ENCODE measurements at places on chromosomes 7 and 10.

DNA sequence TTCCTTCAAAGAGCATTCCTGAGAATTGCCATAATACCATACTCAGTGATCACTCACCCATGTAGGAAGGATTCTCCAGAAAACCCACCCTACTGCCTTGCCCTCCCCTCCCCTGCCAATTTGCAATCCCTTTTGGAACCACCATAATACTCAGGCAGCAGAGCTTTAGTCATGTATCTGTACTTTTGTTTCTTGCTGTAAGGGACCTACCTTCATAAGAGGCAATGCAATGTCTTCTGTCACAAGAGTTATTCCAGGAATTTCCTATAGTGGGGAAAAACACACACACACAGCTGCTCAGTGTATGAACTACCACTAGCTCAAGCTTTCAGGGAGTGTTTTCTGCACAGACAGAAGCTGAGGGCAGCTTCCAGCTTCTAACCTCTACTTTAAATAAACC, 67.0 kb downstream of the GSAP start:
- no peak for DNase-seq

- no peak for DNase-seq
These were observed 95.9 kb downstream of the ANKRD61 start for GRCh38 chr7:6127110-6127490.

DNA sequence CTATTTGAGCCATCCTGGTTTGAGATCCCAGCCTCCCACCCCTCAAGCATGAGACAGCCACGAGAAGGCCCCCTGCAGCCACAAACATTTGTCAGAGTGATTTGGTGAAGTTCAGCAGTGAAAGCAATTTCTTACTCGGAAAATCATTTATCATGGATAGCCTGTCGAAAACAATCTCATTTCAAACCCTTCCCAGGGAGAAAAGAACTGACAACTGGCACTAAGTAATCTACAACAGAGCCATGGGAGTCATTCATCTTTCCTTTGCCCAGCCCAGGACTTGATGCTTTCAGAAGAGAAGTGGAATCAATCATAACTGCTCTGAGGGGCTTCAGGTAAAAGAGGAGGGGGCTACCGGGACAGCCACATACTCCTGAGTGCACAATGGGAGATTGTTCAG, 411.2 kb downstream of the KCNMA1 start:
- no peak for DNase-seq

GRCh38 chr7:26426096-26426495, 134.4 kb downstream of the SNX10 start:
- no peak for DNase-seq

- no peak for DNase-seq
These were observed 15.8 kb downstream of the ATP6V1F start for GRCh38 chr7:128878226-128879105.

GRCh38 chr10:128147669-128148068, 21.4 kb upstream of the MKI67 start:
- no peak for DNase-seq

GRCh38 chr7:70805360-70805759, 326.6 kb upstream of the GALNT17 start:
- no peak for DNase-seq

- DNase-seq: no peak
These were observed 202.5 kb downstream of the REEP3 start for GRCh38 chr10:63723741-63724140.

- no peak for DNase-seq
These were observed 78.1 kb upstream of the RHEB start for GRCh38 chr7:151597541-151598444.

DNA sequence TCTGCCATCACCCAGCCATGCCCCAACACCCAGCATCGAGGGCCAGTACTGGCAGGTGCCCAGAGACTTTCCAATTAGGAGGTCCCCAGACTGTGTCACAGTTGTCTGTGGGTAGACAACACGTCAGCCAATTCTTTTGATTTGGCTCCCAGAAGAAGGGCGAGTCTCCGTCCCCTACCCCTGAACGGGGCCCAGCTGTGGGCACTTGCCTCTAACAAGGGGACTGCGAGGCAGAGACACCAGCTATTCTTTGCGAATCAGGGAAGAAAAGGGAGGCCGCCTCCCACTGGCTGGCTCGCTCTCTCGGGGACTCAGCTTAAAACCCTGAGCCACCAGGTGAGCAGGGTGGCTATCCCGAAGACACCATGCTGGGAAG, 167.3 kb downstream of the USP6NL start:
- no peak for DNase-seq

DNA sequence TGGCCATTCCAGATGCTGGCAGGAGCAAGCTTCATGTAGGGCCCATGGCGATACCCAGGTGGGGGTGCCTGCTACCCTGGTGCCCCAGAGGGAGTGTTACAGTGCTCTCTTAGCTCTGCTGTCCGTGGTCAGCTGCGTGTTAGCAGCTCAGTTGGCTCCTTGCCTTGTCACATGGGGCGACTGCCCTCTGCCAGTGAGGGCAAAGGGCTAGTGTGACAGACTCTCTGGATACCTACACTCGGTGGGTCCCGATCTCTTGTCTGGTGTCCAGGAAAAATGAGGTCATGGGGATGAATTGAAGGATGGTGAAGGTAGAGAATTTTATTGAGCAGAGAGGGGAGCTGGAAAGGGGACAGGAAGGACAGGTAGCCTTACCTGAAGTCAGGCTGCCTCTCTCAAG, 152.2 kb downstream of the CYP26A1 start:
- no peak for DNase-seq

GRCh38 chr10:5663692-5664427, 2.5 kb downstream of the ASB13 start:
- DNase-seq: no peak

- DNase-seq: no peak
These were observed 7.7 kb downstream of the CCDC136 start for GRCh38 chr7:128799451-128799850.

- DNase-seq: no peak
These were observed 12.6 kb upstream of the TBRG4 start for GRCh38 chr7:45123913-45124710.

DNA sequence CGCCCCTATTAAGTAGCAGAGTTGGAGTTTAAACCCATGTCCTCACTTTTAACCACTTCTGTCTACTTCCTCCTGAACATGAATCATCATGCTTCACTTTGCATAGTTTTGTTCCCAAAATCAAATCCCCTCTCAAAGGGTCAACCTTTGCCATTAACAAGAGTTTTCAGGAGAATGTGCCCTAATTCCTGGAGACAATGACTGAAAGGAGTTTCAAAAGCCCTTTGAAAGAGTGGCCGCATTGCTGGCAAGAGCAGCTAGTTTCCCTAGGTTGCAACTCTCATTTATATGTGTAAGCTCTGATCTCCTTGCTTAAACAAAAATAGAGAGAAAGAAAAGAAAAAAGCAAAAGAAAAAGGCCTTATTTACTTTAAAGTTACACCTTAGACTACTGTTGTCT, 9.2 kb downstream of the LGI1 start:
- no peak for DNase-seq

DNA sequence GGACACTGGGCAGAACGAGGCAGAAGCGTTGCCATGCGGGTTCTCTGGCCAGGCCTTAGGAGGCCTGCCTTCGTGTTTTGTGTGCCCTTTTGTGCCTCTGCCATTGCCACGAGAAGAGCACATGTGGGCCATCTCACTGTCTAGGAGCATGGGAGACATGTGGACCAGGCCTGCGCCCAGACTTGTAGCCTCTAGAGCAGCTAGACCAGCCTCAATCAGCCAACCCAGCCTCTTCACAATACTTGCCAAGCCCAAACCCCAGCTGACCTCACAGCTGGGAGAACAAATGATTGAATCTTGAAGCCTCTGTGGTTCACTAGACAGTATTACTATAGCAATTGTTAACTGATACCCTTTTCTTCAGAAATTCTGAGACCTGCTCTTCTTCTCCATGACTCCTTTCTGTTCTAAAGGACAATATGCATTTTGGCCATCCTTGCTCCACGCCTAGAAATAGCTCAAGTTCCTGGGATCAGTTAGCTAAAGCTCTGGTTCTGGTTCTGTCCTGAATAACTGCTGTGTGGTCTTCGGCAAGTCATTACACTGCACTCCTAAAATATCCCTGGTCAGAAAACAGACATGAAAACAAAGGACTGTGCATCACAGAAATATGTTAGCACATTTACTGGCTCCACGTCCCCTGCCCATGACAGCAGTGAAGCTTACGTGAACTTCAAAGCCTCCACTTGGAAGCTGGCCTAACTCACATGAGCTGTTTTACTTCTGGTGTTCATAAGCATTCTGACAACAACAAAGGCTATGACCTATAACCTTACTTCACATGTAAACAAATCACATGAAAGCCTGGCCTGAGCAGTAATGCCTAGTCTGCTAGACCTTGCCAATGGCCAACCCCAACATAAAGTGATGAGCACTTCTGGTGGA, 72.3 kb upstream of the MKRN1 start:
- DNase-seq: no peak

DNA sequence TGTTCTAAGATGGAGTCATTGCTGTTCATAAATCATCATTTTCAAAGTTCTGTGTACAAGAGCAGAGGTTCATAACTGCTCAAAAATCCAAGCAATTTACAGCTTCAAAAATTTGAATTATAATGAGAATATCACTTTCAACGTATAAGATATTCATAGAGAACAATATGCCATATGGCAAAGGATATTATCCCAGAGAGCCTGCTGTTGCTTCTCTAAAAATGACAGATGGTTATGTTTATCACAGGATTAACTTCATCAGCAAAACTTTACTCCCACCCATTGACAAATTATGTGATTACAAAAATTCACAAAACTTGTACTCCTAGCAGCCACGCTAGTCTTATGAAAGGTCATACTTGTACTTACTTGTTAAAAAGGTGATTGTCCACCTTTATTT, 105.1 kb downstream of the PIP4K2A start:
- no peak for DNase-seq

GRCh38 chr10:132834311-132834761, 48.4 kb upstream of the NKX6-2 start:
- no peak for DNase-seq

DNA sequence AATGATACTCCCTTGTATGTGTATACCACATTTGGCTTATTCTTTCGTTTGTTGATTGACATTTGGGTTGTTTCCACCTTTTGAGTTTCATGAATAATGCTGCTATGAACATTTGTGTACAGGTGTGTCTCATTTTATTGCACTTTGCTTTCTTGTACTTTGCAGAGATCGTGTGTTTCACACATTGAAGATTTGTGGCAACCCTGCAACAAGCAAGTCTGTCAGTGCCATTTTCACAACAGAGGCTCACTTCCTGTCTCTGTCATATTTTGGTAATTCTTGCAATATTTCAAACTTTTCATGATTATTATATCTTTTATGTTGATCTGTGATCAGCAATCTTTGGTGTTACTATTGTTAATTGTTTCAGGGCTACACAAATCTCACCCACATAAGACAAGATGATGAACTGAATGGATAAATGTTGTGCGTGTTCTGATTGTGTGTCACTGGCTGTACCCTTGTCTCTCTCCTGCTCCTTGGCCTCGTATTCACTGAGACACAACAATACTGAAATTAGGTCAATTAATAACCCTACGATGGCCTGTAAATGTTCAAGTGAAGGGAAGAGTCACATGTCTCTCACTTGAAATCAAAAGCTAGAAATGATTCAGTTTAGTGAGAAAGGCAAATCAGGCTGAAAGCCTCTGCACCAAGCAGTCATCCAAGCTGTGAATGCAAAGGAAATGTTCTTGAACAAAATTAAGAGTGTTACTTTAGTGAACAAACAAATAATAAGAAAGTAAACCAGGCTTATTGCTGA, 133.6 kb upstream of the JCAD start:
- DNase-seq: no peak

DNA sequence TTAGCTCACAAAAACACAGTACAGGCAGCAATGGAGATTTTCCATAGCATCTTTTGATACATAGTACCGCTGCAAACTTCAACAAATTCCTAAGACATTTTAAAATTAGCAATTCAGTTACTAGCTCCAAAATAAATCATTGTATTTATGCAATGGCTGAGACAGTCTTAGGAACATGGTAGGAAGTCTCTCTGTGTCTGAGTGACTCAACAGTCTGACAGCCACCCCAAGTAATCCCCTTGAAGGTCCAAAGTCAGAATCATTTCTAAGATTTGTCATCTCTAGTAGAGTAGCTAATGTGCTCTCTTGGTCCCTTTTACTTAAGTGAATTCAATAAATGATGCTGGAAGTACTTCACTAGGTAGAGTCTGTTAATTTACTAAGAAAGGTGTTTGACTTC, 93.8 kb upstream of the NOBOX start:
- DNase-seq: no peak

DNA sequence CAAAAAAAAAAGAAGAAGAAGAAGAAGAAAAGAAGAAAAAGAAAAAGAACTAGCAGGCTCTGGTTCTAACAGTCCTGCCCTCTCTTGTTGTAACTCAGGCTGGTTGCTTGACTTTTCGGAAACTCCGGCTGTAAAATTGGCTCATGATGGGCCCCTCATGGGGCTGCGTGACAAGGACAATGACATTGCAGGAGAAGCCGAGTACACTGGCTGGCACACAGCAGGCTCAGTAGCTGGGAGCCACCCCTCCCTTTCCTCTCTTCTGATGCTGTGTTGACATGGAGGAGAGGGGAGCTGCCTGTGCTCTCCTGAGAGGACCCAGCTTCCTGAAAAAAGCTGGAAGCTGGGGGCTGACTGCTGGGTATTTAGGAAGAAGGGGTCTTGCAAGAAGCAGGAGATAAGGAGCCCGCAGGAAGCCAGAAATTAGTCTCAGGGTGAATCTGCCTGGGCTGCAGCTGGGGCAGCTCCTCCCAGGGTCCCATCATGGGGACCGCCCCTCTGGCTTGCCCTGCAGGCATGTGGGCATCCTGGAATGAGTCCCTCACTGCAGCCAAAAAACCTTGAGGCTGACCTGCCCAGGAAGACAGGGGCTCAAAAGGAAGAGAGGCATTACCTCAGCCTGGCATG, 14.6 kb upstream of the GPR26 start:
- no peak for DNase-seq

DNA sequence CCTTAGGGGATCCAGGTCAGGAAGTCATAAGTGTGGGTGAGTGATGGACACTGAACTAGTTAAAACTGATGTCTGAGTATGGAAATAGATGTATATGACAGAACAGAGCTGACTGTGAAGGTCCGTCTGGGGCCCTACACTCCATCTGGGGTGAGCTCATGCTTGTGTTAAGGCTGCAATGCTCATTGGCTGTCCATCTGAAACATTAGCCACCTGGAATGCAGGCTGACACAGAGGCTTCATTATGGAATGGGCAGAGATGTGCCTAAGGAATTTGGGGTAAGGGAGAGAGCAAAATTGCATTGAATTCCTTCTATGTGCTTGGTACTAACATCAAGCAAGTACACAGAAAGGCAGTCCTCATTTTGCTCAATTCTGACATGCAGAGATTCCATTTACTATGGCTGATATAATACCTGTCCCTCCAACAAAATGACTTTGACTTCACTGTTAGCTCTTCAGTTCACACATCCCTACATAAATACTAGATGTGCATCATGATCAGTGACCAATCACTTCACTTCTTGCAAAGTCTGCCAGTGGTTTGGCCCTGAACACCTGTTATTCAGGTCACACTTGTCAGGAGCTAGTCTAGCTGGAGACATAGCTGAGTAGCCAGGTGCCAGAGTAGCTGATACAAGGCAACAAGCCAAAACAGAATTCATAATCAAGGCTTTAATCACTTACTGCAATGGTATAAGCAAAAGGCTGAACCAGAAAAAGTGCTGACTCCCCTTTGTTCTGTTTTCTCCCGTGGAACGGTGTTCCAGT, 128.9 kb upstream of the VWC2 start:
- no peak for DNase-seq

GRCh38 chr7:421136-421991, 98.3 kb downstream of the PDGFA start:
- DNase-seq: no peak

GRCh38 chr7:155377838-155378579, 79.9 kb upstream of the EN2 start:
- DNase-seq: no peak

GRCh38 chr7:27115221-27116026, 12.9 kb upstream of the HOXA2 start:
- DNase-seq: no peak
